ENCODE measurements at places on chromosomes 5 and 9.

DNA sequence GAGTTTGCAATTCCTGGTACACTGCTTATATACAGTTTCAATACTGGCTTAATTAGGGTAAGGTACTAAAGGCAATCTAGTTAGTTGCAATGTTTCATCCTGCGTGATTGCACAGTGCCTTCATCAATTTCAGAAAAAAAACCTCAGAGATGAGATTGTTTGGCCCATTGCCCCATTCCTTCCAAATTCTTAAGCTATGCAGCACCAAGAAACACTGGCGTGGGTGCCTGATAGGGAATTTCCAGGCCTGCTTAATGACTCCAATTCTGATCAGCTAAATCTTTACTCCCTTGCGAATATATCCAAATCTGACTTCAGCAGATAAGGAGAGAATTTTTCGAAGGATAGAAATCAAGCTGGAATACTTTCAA, 35.9 kb upstream of the GAS1 start:
- no peak for DNase-seq

DNA sequence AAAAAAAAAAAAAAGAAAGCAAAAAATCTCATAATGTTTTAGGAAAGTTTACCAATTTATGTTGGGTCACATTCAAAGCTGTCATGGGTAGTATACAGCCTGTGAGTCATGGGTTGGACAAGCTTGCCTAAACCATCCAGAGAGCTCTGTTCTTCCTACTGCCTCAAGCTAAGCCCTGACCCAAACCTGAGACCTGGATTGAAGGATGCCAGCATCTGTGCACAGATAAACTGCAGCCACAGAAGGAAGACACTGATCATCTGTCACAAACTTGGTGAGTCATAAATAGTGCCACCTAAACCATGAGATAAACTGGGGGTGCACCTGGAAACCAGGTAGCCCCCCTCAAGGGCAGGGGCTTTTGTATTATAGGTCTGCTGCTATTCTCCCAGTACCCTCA, 31.0 kb downstream of the CSF2 start:
- no peak for DNase-seq

- no peak for DNase-seq
These were observed 116.9 kb upstream of the MRPS30 start for GRCh38 chr5:44691802-44692201.

- DNase-seq = peak; percentile 32
These were observed 89.8 kb upstream of the COL5A1 start for GRCh38 chr9:134551644-134552348.

DNA sequence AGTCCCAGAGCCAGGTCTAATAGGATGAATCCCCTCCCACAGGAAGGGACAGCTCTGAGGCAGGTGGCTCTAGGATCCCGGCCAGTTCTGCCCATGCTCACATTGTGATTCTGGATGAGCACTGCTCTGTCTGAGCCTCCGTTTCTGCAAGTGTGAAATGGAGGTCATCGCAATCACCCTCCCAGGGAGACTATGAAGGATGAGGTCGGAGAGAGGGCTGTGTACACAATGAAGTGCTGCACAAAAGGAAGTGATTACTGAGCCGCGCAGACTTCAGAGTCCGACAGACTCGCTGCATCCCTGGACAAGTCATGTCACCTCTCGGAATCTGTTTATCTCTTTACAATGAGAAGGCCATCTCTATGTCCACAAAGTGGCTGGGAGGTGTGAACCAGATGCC, 21.7 kb downstream of the LHX6 start:
- DNase-seq = no peak

DNA sequence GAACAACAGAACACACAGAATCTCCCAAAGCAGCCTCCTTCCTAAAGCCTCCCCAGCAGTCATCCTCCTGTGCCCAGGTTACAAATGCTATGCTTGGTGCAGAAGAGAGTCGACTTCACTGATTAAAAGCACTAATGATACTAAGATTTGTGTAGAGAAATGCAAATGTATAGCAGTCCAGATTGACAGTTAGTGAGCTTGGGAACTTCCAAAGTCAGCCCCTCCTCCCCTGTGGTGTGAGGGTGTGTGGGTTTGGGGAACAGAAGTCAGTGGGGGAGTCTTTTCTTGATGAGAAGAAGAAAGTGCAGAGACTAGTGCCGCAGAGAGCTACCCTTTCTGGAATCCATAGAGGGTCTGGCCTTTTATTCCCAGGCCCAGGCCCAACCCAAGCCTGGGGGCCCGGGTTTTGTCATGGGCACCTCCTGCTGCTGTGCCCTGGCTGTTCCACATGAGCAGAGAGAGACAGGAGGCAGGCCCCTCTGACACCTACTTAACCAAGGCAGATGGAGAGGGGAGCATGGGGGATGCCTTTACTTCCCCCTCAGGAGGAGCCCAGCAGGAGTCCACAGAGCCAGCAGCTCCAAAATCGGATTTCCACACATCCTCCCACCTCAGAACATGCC, 173.3 kb downstream of the DENND1A start:
- DNase-seq = no peak

DNA sequence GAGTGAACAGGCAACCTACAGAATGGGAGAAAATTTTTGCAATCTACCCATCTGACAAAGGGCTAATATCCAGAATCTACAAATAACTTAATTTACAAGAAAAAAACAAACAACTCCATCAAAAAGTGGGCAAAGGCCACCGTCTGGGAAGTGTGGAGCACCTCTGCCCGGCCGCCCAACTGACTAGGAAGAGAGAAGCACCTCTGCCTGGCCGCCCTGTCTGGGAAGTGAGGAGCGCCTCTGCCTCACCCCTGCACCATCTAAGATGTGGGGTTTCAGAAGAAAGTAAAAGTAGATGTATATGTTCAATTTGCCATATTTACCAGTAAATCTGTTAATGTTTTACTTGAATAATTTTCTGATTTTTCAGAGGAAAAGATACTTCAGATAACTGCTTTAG, 108.1 kb upstream of the TMEM161B start:
- no peak for DNase-seq

GRCh38 chr9:114423181-114423580, 35.4 kb upstream of the AKNA start:
- DNase-seq = no peak

DNA sequence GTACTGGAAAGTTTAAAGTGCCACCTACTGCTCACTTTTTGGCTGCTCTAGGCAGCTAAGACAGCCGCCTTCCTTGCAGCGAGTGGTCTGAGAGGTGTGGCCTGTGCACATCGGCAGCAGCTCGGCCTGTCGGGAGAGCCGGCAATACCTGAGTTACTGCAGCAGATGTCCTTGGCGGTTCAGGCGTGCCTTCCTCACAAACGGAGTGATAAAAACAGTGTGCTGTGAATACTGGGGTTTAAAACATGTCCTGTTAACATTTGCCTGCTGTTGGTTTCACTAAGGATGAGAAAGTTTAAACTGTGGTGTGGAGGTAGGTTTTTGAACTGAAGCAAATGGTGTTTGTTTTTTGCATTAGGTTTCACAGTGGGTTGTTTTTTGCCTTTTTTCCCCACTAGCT, 12.9 kb downstream of the TRAF2 start:
- DNase-seq = no peak

DNA sequence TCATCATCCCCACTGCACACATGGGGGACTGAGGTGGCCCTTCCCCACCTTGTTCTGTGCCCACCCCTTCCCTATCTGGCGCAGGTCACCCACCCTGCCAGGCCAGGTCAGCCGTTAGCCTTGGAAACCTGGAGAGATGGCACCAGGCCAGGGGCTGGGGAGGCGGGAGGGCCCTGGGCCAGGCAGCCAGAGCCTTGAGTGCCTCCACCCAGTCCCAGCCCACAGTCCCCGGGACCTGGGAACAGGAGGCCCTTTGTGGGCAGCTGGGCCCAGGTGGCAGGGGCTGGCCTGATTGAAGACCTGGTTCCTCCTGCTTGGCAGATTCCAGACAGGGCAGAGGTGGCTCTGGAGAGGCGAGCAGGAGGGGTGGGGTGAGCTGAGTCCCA, 70.6 kb downstream of the LRSAM1 start:
- DNase-seq = no peak

- DNase-seq = no peak
These were observed 142.0 kb downstream of the AOPEP start for GRCh38 chr9:94868464-94868863.

DNA sequence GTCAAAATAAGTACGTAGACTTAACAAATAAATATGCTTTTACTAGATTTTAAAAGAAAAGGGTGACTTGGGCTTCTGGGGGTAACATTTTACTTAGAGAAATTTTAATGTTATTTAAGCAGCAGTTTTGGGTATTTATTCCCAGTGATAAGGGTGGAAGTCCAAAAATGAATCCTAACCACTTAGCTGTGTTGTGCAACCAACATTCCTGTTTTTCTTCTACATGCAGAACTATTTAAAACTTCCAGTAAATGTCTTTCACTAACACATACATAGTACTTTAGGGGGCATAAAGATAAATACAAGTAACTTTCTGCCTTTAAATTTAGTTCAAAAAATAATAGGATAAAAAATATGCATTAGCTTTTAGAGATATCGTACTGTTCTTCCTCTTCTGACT, 436.7 kb downstream of the CTNND2 start:
- DNase-seq = no peak

DNA sequence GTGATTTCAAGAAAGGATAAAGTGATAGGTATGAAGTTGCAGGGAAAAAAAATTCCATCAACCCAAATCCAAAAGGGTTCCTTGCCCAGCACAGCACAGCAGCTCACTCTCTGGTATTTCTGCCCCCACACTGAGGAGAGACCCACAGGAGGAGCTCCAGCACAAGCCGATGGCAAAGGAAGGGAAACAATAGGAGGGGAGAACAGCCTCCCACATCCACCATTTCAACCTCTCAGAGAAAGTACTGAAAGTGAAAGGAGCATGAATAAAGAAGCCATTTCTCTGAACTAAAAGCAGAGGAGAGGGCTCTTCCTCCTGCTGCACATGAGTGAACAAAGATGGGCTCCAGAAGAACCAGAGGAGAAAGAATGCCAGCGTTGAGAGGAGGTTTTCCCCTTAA, 54.9 kb upstream of the ZSWIM6 start:
- DNase-seq = no peak

GRCh38 chr9:133634081-133634691, 2.0 kb upstream of the DBH start:
- no peak for DNase-seq

- no peak for DNase-seq
These were observed 592.2 kb upstream of the ZNF608 start for GRCh38 chr5:125338440-125339174.

DNA sequence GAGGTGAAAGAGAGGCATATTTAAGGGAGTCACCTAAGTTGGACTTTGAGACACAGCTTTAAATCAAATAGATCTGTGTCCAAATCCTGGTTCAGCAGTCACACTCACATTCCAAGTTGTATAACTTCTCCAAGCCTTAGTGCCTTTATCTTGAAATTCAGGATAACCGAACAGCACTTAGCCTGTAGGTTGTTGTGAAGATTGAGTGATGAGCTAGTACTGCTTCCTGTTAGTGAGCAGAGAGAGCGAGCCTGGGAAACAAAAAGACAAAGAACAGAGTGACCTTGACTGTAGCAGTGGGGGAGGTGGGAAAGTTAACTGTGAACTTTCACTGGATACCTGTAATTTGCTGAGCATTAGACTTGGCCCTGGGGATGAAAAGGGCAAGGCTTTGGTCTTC, 22.4 kb downstream of the MAML1 start:
- DNase-seq = no peak

DNA sequence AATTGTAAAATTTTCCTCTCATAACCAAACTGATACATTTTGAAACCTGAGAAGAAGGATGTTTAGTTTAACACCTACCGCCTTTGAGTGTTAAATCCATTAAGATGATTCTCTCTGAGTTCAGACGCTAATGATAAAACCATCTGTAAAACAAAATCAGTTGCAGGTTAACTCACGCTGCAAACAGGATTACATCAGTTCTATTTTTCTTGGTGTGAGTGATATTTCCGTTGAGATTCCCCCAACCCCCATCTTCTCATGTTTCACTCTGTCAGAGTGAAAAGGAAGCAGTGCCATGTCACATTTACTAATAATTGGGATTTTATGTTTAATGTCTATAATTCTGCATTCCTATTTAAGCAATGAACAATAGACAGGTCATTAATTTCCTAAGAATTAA, 146.5 kb downstream of the FANCC start:
- no peak for DNase-seq

DNA sequence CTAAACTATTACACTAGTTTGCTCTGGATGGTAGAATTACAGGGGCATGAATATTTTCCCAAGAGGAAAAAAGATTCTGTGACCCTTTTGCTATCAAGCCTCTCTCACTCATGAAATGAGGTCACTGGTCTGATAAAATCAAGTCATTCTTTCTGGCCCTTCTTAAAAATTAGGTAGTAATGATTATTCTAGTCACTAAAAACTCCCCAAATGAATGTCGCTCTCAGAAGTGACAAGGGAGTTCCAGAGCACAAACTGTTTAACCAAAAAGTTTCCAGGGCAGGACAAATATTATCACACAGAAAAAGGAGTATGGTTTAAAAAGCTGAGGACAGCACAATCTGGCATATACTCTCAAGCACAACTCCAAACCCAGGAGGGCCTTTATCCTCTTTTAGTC, 12.5 kb downstream of the ERMP1 start:
- DNase-seq = no peak

- no peak for DNase-seq
These were observed 582.3 kb downstream of the CAAP1 start for GRCh38 chr9:26310294-26310693.

DNA sequence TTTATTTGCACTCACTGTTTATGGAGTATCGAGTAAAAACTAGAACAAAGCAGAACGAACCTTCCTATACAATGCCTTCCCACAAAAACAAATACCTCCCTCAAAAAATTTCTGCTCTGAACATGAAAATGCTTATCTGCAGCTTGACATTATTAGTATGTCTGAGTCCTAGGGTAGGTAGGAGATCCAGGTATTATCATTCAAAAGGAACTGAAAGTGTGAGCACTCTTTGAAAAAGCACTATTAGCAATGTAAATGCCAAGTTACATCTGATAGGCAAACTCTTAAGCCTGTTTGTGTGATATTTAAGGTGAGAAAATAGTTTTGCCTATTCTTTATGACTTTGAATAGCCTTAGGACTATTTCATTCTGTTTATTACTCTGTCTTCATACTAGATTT, 47.6 kb downstream of the ZSWIM6 start:
- DNase-seq = no peak

GRCh38 chr9:21251190-21251589, 11.4 kb upstream of the IFNA14 start:
- DNase-seq = no peak

DNA sequence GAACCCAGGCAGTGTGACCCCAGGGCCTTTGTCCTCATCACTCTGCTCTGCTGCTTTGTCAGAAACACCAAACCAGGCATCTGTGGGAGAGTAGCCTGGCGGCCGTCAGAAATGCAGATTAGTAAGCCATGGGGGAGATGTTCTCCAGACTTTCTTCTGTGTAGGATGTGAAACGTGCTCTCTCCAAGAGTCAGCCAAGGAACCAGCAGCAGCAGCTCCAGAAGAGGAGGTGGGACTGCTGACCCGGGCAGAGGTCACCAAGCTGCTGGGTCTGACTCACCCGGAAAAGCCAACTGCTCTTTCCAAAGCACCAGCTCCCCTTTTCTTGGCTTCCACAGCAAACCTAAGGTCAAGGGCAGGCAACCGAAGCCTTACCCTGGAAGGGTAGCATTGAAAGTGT, 14.4 kb upstream of the ABLIM3 start:
- no peak for DNase-seq

Measured in GF-D8 (cell line).